ENCODE measurements at places on chromosomes 5 and 9. TPM values are rescaled to one million over a fixed set of nuclear protein-coding genes. Genes with fewer than 3 reads are reported as not detected.

Gene ACTBL2
- not detected for total RNA-seq

Gene WNT8A
- not detected for total RNA-seq

Gene SPATA31A5
- total RNA-seq = not detected

Gene SOHLH1
- not detected for total RNA-seq

Gene UNC5A
- not detected for total RNA-seq

Gene PCA3
- total RNA-seq = not detected

Gene SLC46A2
- not detected for total RNA-seq

Gene PCDH12
- 1.7 TPM for total RNA-seq

Gene PCDHGA10
- 0.07 TPM for total RNA-seq

Gene FAM151B
- total RNA-seq = 0.24 TPM

Gene CDX1
- not detected for total RNA-seq

Gene MOB3B
- total RNA-seq = 0.34 TPM

Gene OTULIN
- total RNA-seq = 53.6 TPM

Gene GLRA1
- total RNA-seq = not detected

Gene SOX30
- total RNA-seq = 0.93 TPM

Gene IFNA13
- not detected for total RNA-seq

Gene PCDHB7
- not detected for total RNA-seq

Gene IFNK
- total RNA-seq = not detected

Gene CYLC2
- total RNA-seq = not detected

Gene BAAT
- total RNA-seq = not detected

Gene TMEM174
- not detected for total RNA-seq

Gene PTGER4
- total RNA-seq = 53.7 TPM

Gene HSPB3
- not detected for total RNA-seq

Gene PCDHGB2
- total RNA-seq = 0.10 TPM

Gene LECT2
- not detected for total RNA-seq

Gene KLF9
- 24.5 TPM for total RNA-seq

Gene TMC1
- not detected for total RNA-seq

Gene ECSCR
- 4.2 TPM for total RNA-seq

Gene DMRT3
- not detected for total RNA-seq

Gene TXNDC8
- not detected for total RNA-seq

Gene IL13
- 14.9 TPM for total RNA-seq

Gene TAF1L
- total RNA-seq = 0.05 TPM
